ENCODE measurements at places on chromosomes 11 and 22.

DNA sequence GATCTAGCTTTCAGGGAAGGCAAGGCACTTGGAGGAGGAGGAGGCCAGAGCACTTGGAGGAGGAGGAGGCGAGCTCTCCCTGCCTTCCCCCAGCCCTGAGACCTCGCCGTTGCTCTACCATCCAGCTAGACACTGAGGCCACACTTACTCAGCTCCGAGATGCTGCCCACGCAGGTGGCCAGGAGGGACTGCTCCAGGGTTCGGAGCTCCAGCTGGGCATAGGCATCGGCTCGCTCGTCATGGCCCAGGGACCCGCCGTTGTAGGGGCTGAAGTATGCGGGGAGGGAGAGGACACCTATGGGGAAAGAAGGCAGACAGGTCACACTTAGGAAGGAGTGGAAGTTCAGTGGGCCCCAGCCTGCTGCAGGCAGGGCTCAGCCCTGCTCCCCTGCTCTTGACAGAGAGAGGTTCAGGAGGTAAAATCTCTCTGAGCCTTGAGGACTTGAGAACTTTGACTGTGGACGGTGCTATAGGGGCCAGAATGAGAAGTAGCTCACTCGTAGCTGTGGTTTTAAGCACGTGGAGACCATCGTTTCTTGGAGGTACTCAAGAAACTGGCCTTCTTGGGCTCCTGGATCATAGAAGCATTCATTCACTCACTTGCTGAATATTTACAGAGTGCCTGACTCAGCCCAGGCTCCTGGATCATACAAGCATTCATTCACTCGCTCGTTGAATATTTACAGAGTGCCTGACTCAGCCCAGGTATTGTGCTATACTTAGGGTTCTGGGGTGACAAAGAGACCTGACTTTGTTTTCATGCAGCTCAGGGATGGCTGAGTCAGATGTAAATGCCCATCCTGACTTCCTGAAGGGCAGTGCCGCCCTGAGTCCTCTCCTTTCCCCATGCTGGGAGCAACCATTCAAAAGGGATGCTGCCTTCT lies 99.2 kb downstream of the NAT10 start:
- peak; percentile 39 for DNase-seq

- no peak for DNase-seq
Observed at GRCh38 chr11:60734279-60734678, 9.8 kb downstream of the MS4A18 start.

DNA sequence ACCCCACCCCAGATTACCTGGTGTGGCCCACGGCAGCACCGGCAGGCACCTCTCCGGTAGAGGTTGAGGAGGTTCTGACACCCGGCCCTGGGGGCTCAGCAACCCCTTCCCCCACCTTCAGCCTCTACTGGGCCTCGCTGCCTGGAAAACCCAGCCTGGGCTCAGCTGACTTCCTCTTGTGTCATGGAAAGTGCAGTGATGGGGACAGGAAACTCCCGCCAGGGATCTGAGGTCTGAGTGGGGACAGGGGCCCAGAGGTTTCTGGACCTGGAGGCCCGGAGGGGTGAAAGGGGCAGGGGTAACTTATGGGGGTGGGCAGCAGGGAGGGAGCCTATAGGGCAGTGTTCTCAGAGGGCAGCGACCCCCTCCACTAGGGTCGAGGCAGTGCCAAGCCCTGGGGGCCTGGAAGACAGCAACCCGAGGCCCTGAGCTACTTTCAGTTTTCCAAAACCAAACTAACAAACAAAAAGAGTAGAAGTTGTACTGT lies 10.0 kb upstream of the CD5 start:
- DNase-seq: no peak

DNA sequence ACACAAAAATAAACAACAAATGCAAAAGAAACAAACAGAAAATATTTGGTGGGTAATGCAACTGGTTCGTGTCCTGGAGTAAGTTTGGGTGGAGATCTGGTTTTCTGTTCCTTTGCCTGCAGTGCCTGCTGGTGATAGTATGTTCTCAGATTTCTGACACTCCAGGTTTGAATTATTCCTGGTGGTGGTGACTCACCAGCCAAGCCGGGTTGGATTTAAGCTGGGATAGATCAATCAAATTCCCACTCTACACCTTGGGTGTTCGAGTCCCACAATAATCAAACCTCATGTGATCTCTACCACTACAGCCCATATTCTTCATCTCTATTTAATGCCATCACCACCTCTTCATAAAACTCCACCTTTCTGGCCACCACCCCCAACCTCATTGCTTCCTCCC lies 421.8 kb downstream of the NTM start:
- DNase-seq: no peak

DNA sequence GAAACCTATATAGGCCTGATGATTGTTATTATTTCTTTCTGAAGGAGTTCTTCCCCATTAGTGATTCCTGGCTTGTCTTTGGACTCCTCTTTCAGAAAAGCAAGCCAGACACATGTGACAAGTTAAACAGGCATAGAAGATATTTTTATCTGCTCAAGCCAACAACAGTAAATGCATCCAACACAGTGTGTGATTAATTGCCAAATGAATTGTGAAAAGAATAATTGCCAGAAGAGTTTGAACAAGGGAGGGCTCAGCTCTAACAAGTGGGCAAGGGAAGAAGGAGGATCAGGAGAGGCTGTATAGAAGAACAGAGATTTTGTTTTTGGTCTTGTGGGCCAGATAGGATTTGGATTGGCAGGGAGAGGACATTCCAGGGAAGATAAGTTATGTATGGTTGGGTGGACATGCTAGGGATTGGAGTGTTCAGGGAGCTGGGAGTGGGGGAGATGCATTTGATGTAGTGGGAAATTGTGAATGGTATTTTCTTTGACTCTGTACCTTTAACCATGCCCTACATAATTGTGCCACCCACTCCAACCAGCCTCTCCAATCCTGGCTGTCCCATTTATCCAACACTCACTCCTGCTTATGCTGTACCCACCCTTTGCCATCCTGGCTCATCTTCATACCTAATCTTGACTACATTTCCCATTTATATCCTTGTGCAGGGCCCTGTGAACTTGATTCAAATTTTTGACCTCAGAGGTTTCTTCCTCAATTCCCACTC lies 172.8 kb downstream of the RRAS2 start:
- no peak for DNase-seq
